ENCODE measurements at places on chromosomes 2 and 18. TPM values are rescaled to one million over a fixed set of nuclear protein-coding genes. Genes with fewer than 3 reads are reported as not detected.

DNA sequence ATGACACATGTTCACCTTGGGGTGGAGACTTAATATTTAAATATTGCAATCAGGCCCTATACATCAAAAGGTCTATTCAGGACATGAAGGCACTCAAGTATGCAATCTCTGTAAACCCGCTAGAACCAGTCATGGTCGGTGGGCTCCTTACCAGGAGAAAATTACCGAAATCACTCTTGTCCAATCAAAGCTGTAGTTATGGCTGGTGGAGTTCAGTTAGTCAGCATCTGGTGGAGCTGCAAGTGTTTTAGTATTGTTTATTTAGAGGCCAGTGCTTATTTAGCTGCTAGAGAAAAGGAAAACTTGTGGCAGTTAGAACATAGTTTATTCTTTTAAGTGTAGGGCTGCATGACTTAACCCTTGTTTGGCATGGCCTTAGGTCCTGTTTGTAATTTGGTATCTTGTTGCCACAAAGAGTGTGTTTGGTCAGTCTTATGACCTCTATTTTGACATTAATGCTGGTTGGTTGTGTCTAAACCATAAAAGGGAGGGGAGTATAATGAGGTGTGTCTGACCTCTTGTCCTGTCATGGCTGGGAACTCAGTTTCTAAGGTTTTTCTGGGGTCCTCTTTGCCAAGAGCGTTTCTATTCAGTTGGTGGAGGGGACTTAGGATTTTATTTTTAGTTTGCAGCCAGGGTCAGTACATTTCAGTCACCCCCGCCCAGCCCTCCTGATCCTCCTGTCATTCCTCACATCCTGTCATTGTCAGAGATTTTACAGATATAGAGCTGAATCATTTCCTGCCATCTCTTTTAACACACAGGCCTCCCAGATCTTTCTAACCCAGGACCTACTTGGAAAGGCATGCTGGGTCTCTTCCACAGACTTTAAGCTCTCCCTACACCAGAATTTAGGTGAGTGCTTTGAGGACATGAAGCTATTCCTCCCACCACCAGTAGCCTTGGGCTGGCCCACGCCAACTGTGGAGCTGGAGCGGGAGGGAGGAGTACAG lies 108.1 kb downstream of the XRCC5 start:
- DNase-seq: no peak

- DNase-seq: no peak
These were observed 82.0 kb downstream of the SGPP2 start for GRCh38 chr2:222506230-222506935.

MEP1B gene
- total RNA-seq: not detected

DOK6 gene
- 2.0 TPM for total RNA-seq

GRCh38 chr2:59968441-59968840 lies 585.0 kb downstream of the BCL11A start:
- no peak for DNase-seq

GRCh38 chr2:235445116-235445515 lies 48.7 kb upstream of the AGAP1 start:
- DNase-seq: no peak

GRCh38 chr2:159186462-159186861 lies 100.0 kb downstream of the WDSUB1 start:
- DNase-seq: no peak

Data from stomach (tissue), 19 donors.